Stimulated activated CD4-positive, alpha-beta T cell treated with anti-CD3 and anti-CD28 coated beads, Interleukin-12 subunit alpha, Interleukin-12 subunit beta, amount 100 ng/mL, for 24 hours (primary cell): ENCODE measurements at places on chromosomes 13 and 19.
A peak's percentile ranks its signal among the peaks of the same experiment; 100 is the strongest.

GRCh38 chr13:112032186-112032993 lies 34.6 kb upstream of the SOX1 start:
- DNase-seq: no peak

GRCh38 chr13:40986101-40986856 lies 32.8 kb downstream of the ELF1 start:
- no peak for DNase-seq

DNA sequence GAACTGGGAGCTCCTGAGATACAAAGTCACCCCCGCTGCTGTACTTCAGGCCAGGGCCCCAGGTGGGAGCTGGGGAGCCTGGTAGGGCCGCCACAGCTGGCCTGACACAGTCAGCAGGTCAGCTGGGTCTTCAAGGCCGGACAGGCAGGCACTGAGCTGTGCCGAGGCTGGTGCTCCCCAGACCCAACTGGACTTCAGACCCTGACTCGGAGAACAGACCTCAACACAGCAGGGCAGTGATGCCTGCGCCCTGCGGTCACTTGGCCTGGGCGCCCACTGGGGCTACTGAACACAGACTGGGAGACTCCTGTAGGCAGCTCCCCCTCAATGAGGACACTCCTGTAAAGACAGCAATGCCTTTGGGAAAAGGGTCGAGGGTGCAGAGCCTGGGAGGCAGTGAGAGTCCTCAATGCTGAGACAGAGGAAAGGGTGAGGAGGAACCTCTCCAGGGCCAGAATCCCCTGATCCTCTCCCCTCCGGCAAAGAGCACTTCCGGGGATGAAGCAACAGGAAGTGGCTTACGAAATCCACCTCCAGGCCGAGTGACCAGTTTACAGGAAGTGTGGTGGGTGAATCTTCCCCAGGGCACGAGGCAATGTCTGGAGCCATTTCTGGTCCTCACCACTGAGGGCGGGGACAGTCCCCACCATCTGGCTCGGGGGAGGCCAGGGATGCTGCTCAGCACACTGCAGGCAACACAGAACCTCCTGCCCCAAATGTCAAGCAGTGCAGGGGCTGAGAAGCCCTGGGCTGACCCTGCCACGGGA lies 40.8 kb upstream of the ISYNA1 start:
- DNase-seq: peak; percentile 70

DNA sequence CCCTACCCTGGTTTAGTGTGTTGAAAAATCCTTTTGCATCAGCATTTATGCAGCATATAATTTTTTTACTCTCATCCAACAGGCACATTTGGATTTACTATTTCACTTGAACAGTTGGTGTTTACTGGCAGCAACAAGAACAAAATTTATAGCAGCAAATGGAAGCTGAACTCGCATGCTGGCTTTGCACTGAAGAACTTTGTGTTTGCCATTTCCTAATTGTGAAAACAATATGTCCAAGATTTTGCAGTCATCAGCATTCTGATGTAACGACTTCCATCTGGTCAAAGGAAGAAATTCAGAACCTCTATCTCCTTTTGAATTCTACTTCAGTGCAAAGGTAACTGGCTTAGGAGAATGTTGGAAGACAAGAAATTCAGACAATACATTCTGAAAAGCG lies 131.0 kb downstream of the DLEU7 start:
- no peak for DNase-seq

GRCh38 chr13:79318664-79319063 lies 87.4 kb downstream of the RBM26 start:
- no peak for DNase-seq

- no peak for DNase-seq
These were observed 34.5 kb downstream of the DNM2 start for GRCh38 chr19:10752237-10752912.

- no peak for DNase-seq
These were observed 70.0 kb downstream of the CHST8 start for GRCh38 chr19:33691736-33692135.

DNA sequence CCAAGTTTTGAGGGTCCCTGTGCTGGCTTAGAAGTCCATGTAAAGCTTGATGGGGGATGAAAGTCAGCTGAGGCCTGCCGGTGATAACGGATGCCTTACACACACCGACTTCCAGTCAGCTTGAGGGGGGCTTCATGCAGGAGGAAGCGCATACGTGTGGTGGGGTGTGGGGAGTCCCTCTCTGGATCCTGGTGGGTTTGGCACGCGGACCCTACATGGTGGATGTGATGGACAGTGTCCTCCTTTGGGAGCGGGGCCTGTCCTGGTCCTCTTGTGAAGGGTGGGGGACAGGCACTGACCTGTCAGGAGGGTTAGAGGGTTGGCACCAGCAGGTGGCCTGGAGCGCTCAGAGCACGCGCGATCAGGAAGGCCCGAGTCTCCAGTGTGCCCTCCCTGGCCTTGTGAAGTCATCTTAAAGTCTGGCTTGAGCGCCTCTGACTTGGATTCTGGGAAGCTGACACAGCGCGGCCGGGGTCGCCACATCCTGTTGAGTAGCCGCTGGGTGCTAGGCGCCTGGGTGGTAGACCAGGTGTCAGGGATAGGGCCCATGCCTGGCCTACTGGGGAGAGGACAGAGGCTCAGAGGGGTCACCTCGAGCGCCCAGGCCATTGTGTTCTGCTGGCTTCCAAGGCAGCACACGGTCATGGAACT lies 2.9 kb downstream of the DAZAP1 start:
- DNase-seq: no peak

DNA sequence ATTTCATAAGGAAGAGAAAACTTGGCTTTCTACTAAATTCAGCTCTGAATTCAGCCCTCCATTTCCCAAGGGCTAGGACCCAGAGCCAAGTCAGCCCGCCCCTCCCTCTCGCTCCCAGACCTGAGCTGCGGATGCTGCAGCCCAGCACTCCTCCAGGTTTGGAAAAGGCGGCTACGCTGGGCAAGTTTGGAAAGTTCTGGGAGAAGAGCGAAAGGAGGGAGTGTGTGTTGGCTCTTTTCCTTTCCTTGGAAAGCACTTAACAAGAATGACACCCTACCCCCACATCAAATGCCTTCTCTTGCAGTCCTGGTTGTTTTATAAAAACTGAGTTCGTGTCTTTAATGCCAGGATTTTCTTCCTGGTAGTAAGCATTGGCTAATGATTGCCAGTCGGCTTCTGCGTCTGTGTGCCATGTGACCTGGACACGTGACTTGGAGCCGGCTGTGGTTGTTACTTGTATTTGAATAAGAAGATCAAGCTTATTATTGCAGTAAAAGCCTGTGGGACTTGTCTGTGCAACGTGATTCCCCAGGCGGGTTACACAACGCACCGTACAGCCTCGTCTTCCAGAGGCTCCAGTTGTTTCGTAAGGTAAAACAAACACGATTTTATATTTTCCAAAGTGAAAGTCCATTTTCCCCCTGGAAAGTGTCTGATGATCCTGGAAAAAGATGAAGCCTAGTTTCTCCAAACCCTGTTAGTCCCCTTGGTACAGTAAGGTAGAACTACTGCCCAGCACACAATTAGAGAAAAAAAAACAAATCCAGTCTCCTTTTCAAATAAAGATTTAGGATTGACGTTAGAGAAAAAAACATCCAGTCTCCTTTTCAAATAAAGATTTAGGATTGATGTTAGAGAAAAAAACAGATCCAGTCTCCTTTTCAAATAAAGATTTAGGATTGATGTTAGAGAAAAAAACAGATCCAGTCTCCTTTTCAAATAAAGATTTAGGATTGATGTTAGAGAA lies 26.8 kb upstream of the UBE2L5 start:
- DNase-seq: peak; percentile 51

- DNase-seq: no peak
These were observed 23.6 kb downstream of the ZNF541 start for GRCh38 chr19:47549261-47549862.

DNA sequence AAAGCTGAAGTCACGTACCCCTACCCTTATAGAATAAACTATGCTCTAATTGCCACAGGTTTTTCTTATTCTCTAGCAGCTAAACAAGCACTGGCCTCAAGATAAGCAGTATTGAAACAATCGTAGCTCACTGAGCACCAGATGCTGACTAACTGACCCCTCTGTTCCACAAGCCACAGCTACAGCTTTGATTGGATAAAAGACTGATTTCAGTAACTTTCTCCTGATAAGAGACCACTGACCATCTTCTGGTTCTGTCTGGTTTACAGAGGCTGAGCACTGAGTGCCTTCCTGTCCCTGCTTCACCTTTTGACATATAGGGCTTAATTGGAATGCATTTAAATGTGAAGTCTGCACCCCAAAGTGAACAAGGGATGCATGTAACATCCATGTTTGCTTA lies 8.4 kb upstream of the RAP2A start:
- no peak for DNase-seq

GRCh38 chr13:67421475-67421874 lies 191.3 kb upstream of the PCDH9 start:
- no peak for DNase-seq

- no peak for DNase-seq
These were observed 224.0 kb downstream of the GGACT start for GRCh38 chr13:100364591-100364990.

- no peak for DNase-seq
These were observed 588.1 kb downstream of the GPC6 start for GRCh38 chr13:93814658-93815057.

DNA sequence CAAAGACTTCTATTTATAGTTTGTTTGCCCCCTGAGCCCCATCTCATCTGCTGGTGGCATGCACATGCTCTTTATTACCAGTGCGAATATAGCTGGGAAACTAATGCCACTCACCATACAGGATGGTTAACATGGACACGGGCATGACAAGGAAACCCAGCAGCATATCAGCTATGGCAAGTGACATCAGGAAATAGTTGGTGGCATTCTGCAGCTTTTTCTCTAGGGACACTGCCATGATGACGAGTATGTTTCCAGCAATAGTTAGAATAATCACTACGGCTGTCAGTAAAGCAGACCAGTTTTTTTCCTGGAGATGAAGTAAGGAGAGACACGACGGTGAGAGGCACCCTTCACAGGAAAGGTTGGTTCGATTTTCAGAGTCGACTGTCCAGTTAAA lies 1.5 kb downstream of the HTR2A start:
- DNase-seq: no peak

GRCh38 chr19:50777830-50778303 lies 7.6 kb downstream of the GPR32 start:
- DNase-seq: no peak

- DNase-seq: no peak
These were observed 1.6 kb downstream of the ELAVL3 start for GRCh38 chr19:11479090-11479897.

DNA sequence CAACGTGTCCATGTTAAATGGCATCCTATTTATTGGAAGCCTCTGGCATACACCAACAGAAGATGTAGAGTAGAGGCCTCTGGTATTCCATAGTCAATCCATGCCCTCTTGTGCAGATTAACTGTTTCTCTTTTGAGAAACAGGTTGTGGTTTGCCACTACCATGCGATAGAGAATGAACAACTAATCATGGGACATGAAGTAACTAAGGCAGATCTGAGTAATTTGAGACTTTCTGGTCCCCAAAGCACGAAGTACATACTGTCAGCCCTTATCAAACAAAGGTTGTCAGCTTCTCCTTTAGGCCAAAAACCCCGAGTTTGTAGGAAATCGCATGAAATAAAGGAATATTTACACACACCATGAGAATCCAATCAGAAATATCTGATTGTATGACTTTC lies 3.6 kb downstream of the ZNF121 start:
- no peak for DNase-seq

GRCh38 chr13:79679334-79679733 lies 198.4 kb downstream of the NDFIP2 start:
- peak; percentile 46 for DNase-seq

DNA sequence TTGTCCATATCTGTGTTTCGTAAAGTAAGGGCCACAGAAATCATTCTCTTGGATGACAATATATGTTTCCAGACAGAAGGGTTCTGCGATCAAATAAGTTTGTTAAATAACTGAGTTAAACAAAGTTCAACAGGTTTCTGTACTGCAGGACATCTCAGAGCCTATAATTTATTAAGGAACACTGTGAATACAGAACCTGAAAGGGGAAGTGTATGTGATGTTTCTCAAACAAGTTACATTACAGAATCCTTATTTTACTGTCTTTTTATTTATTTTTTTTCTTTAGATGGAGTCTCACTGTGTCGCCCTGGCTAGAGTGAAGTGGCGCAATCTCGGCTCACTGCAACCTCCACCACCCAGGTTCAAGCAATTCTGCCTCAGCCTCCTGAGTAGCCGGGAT lies 55.4 kb upstream of the GTF2F2 start:
- DNase-seq: no peak

DNA sequence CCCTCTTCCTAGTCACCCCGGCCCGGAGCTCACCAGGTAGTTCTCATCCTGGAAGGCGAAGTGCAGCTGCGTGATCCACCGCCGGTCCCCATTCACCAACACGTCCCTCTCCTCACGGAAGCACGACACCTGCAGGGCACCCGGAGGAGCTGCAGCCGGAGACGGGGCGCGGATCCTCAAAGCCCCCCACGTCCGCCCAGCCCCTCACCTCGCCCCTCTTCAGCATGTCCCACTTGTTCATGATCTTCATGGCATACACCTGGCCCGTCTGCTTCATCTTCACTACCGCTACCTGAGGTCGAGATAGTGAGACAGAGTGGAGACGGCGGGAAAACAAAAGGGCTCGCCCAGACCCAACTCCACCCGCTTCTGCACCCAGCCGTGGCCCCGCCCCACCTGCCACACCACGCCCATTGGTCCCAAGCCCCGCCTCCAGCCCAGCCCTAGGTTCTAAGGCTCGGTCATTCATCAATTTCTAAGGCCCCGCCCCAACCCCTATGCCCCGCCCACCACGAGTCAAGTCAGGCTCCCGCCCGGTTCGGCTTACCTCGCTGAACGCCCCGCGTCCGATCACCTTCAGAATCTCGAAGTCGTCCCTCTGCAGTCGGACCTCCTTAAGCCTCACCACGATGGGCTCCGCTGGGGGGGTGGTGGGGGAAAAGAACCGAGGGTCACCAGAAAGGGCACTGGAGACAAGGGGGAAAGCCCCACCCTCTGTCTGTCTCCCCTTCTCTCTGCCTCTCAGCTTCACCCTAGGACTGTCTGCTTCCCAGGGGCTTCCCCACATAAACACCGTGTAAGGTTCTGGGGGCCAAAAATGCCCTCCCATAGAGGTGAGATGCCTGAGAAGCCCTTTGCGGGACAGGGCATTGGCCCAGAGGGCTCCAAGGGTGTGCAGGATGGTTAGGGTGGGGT lies 2.8 kb downstream of the DMPK start:
- peak; percentile 77 for DNase-seq

- DNase-seq: no peak
These were observed 15.0 kb upstream of the SLC39A3 start for GRCh38 chr19:2754659-2755447.

DNA sequence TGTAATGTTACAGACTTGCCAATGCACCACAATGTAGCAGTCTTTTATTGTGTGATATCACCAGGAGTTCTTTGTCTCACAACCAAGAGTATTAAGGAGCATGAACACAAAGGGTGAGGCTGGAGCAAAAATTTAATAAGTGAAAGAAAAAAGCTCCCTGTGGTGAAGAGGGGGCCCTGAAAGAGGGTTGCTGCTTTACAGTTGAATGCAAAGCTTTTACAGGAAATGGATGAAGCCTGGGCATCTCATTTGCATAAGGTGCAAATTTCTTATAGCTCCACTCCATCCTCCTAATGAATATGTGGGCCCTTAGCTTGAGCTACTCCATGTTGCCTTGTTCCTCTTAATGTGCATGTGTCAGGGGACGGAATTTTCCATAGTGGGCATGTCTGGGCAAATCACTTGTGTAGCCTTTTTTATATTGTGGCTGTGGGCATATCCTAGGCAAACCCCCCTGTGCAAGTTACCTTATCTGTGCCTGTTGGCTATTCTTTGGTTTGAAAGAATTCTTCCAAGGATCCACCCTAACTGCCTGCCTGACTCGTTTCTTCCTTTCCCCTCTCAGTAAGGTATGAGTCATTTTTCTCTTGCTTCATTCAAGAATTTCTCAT lies 45.3 kb upstream of the TRPC4 start:
- no peak for DNase-seq

- no peak for DNase-seq
These were observed 54.4 kb upstream of the RGCC start for GRCh38 chr13:41402691-41403511.
